ENCODE measurements at places on chromosomes 5 and 9.

DNA sequence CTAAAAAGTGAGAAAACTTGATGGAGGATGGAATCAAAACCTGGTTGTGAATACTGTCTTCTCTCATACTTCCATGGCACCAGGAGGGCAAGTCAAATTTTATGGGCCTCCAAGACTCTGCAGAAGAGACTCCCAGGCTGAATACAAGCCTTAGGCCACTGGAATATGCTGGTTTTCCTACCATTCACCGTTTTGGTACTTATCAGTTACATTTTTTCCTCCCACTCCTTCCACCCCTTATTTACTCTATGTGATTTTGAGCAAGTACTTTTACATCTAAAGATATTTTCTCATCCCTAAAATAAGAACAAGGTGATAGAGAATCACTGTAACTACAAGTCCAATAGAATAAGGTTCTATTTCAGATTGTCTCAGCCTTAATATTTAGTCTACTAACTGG lies 8.0 kb upstream of the LIX1 start:
- DNase-seq: no peak

DNA sequence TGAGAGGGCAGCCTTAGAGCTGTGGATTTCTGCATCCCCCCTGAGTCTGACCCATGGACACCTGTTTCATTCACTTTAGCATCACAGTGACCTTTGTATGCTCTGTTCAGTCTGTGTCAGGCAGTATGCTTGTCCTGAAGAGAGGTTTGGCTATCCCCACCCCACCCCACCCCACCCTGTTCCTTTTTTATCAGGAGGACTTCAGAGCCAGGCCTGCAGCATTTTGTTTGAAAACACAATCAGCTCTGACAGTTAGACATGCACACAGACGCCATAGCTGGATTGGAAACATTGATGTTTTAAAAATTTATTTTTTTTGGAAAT lies 142.2 kb downstream of the NTRK2 start:
- no peak for DNase-seq

DNA sequence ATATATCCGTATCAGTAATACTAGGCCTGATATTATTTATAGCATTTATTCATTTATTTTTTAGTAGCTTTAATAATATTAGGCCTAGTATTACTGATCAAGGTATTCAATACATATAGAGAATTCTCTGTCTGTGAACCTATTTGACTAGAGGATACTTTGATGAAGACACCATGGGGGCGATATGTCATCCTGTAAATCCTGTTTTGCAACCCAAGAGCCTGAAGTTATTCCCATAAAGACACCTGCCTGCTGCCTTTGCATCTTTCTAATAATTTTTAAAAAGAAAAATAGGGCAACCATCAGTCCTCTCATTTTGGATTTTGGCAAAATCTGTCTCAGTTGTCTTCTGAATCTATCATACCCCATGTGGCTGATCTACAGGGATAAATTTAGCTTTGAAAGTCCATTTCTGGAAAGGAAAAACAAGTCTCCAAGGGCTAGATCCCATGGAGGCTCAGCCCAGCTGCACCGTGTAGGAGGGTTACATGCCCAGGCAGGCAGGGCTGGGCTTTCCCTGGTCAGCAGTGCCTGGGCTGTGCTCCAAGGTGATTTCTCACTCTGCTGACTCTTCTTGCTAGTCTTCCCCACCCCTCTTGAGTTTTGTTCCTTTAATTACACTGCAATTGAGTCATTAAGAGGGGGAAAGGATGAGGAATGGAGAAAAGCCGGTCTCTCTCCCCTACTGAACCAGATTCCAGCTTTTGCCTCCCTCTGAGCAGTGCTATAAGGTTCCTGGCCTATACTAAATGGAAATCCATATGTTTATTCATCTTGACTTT lies 169.0 kb downstream of the TRIM32 start:
- no peak for DNase-seq

DNA sequence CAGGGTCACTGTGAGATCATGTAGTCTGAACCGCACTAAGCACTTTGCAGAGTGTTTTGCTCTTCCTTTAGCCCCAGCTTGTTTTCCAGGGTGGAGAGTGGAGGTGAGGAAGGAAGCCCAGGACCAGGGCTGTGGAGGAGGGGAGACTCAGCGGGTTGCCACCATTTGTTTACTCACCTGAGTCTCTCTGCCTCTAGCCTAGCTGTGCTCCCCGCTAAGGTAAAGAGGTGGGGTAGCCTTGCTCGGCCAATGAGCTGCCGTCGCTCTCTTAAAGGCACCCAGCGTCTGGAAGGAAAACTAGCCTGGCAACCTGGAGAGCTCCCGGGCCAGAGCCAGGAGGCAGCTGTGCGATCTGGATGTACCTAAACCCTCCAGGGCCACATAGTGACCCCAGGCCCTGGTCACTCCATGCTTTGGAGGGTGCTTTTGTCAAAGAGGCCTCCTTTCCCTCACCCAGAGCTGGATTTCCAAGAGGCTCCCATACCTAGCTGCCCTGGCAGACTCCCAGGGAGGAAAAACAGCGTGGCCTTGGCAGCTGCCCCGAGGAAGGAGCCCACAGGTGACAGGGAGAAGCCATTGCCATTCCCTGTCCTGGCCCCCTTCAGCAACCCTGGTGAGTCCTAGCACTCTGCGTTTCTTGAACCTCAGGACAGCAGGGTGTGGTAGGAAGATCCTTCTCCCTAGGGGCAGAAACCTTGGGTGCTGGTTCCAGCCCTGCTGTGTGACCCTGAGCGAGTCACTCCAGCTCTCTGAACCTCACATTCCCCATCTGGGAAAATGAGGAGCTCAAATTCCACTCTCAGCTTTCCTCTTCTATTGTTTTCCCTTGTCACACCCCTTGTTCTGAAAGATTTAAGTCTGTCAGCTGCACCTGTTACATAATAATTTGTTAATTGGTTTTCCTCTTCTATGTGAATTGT lies 42.4 kb upstream of the LARP1 start:
- DNase-seq: no peak

DNA sequence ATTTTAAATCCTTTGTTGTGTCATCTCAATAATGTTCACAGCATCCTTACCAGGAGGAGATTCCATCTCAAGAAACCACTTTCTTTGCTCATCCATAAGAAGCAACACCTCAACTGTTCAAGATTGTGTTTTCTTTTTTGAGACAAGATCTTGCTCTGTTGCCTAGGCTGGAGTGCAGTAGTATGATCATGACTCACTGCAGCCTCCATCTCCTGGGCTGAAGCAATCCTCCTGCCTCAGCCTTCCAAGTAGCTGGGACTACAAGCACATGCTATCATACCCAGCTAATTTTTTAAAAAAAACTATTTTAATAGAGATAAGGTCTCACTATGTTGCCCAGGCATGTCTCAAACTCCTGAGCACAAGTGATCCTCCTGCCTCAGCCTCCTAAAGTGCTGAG lies 60.0 kb downstream of the ABHD17B start:
- DNase-seq: no peak

GRCh38 chr9:95003689-95004410 lies 277.4 kb downstream of the AOPEP start:
- DNase-seq: no peak

GRCh38 chr5:21613971-21614488 lies 1239.1 kb downstream of the CDH12 start:
- DNase-seq: no peak

- DNase-seq: no peak
Observed at GRCh38 chr9:69190863-69191181, 16.7 kb downstream of the TJP2 start.

DNA sequence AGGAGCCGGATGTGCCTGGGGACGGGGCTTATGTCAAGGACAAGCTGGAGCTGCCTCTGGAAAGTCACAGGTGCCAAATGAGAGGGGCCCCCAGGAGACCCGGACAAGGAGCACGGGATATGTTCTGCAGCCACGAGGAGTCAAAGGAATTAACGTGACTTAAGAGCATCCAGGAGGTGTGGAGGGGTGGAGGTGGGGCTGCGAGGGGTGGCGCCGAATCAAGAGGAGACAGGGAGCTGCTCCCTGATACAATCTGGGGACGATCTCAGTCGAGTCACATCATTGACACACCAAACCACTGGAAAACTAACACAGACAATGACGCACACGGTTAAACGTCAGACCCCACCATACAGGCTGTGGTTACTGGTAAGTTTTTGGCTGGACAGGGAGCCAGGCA lies 10.4 kb downstream of the CCDC127 start:
- no peak for DNase-seq

DNA sequence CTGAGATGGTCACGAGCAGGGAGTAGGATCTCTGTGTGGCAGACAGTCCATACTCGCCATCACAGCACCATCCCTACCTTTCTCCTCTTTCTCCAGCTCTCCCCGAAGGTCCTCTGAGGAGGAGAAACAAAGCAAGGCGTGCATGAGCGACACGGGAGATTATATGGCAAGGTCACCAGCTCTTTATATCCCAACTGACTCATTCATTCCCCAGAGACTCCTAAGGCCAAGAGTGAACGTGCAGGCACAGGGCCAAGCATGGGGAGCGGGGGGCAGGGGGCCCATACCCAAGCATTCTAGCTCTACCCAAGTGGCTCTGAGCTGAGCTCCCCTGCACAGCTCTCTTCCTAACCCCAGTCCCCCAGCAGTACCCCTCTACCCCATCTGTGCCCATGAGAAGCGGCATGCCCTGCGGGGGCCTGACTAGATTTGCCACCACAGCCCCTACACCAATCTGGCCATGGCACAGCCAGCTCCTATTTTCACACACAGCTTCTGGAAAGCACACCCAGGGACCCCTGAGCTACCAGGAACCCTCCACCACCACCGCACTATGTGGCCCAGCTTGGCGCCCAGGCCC lies 6.8 kb downstream of the TRIM7 start:
- DNase-seq: no peak

GRCh38 chr5:115557667-115558387 lies 13.3 kb upstream of the FEM1C start:
- peak; percentile 12 for DNase-seq

DNA sequence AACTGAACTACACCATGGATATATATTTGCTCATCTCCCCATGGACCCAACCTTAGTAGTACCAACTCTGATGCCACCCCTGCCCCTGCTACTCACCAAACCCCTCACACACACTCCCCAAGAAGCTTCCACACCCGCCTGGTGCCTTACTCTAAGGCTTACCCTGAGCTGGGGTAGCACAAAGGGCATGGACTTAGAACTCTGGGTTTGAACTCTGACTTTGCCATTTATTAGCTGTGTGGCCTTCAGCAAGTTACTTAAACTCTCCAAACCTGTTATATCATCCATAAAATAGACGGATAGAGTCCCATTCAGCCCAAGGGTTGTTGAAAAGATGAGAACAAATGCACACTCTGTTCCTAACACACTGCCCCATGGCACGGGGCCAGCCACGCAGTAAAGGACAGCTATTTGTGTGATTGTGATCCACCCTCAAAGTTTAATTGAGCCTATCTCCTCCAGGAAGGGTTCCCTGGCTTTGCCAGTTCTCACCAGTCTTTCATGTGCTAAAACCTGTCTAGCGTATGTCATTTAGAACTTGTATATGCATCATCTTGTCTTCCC lies 111.0 kb downstream of the KLHL3 start:
- DNase-seq: no peak

GRCh38 chr5:23103566-23103965 lies 250.4 kb upstream of the CDH12 start:
- no peak for DNase-seq

DNA sequence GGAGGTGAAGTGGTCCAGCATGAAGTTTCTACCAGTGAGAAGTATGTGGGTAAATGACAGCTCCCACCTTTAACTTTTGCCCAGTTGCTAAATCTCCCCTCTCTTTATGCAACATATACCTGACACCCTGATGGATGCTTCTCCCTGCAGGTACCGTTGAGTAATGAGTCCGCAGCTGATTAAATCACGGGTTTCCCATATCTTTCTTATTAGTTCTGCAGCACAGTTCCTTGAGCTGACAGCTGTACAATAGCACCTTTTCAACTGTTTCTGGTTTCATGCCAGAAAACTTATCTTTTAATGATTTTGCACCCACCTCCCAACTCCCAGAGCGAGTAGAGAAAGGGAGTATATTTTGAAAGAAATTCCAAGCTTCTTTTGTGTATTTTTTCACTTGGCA lies 161.0 kb upstream of the TUT7 start:
- DNase-seq: no peak

- DNase-seq: no peak
Observed at GRCh38 chr5:22683050-22683449, 170.1 kb downstream of the CDH12 start.

DNA sequence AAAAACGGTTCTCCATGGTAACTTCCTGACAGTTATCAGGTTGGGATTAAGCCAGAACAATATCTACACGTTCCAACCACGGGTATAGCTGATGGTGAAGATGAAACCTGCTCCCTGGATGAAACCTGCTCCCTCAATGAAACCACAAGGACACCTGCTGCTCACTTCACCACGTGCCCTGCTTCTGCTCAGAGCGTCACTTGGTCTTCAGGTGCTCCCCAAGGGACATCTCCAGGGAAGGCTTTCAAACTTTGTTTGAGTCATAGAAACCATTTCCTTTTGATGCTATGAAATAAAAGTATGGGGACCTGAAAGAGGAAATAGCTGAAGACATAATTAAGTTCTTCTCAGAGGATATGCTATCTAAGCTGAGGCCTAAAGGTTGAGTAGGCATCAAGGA lies 242.4 kb downstream of the MED10 start:
- no peak for DNase-seq

DNA sequence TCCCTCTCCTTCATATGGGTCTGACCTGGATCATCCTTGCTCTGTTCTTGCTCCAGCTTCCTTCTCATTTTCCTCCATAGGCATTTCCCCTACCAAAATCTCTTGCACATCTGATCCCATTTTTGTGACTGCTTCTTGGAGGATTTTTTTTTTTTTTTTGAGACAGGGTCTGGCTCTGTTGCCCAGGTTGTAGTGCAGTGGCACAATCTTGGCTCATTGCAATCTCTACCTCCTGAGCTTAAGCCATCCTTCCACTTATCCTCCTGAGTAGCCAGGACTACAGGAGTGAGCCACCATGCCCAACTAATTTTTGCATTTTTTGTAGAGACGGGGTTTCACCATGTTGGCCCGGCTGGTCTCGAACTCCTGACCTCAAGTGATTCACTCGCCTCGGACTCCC lies 10.5 kb upstream of the JMY start:
- no peak for DNase-seq

- DNase-seq: no peak
Observed at GRCh38 chr5:139407517-139407916, 3.6 kb upstream of the SPATA24 start.

DNA sequence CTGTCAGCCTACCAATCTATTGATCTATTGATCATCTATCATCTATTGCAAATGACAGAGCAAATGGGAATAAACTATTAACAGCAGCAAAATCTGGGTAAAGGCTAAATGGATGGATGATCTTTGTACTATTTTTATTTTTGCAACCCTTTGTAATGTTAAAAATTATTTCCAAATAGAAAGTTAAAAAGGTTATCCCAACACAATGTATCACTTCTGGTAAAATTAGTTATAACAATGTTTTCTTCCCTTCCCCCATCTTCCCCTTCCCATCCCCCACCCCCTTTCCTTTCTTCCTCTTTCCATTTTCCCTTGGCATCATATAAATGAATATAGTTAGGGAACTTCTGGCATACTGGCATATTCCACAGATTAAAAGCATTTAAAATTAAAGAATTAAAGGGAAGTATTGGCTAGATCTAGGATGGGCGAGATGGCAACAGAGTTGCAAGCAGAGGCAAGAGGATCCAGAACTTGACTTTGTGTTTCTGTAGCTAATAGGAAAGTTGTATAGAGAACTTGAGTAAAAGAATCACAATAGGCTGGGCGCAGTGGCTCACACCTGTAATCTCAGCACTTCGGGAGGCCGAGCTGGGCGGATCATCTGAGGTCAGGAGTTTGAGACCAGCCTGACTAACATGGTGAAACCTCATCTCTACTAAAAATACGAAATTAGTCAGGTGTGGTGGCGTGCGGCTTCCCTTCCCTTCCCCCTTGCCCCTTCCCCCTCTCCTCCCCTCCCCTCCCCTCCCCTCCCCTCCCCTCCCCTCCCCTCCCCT lies 66.6 kb upstream of the TAF11L2 start:
- DNase-seq: no peak

All from SW 1271 (cell line).